Stimulated activated CD4-positive, alpha-beta T cell treated with anti-CD3 and anti-CD28 coated beads, Interleukin-1b, Interleukin-23, amount 100 ng/mL, for 1 hour (primary cell): ENCODE measurements at places on chromosomes 4 and X.

GRCh38 chrX:72392816-72393800, 87.4 kb upstream of the CITED1 start:
- no peak for DNase-seq

- no peak for DNase-seq
Observed at GRCh38 chrX:39911278-39911897, 186.4 kb downstream of the BCOR start.

DNA sequence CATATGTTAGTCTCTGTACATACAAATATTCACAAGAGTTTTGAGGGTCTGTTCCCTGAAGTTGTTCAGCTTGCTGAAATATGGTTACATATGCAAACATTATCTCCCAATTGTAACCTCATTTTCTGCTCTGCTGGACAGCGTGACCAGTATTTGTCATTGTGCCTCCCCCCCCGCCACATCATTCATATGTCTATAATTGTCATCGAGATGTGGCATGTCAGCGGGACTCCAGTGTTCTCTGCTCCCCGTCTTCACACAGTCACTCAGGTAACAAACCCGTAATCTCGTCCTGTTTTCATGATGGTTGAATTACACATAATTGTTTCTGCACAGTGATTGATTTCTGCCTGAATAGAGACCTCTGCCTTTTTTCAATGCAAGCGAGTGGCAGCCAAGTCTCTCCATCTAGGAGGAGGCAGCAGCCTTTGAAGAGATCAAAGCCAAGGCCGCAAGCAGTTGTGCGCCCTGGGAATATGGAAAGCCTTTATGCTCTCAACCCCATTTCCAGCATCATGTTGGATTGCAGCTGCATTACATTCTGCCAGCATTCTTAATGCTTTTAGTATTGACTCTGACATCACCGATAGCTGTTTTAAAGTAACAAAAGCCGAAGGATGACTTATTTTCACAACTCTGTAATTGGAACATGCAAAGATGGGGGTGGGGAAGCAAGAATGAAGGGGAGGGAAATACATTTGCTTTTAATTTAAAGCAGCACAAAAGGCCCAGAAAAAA, 27.4 kb downstream of the LEF1 start:
- DNase-seq, result no peak

- DNase-seq, result no peak
Observed at GRCh38 chrX:15209096-15209495, 60.8 kb downstream of the ASB9 start.

GRCh38 chr4:13765539-13765938, 138.0 kb upstream of the BOD1L1 start:
- DNase-seq, result no peak

DNA sequence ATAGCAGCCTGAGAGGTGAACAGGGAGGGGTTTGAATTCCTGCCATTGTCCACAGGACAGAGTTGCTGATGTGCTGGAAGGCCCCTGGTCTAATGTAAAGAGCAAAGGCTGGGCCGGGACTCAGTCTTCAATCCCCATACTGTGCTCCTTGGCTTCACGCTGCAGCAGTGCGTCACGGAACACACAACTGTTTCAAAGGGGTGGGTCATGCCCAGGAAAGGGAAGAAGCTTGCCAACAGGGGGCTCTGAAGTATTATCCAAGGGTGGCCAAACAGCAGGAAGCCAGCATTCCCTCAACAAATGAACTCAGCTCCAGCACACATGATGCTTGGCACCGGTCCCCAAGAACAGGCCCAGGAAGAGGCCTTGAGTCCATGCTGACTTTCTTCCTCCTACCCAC, 122.5 kb downstream of the NFKB1 start:
- DNase-seq, result no peak

DNA sequence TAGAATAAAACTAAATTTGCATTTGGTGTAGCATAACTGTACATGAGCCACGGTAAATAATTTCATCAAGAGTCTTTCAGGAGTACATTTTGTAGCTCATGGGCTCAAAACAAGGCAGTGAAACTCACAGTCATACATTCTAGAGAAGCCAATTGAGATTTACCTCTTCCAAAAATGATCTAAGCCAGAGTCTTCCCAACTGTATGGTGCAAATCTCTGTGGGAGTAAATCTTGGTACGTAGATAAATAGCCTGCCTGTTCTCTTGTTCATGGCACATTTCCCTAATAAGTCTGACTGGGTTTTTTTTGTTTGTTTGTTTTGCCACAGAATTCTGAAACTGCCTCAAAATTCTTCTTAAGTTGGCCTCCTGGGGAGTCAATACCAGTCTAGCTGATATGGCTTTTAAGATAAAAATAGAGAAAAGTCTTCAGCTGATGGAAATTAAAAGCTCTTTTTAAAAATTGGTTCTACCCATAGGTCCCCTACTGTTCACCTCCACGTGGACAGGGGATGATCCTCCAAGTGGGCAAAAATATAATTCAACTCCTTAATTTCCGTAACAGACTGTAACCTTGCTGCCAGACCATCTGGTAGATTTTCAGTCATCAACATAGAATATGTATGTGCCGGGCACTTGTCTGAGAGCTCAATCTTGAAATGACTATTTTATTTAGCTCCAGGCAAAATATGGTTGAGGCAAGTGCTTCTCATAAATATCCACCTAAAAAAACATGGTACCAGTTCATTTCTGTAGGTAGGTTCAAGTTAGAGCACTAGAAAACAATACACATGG, 365.4 kb downstream of the PDHA2 start:
- DNase-seq, result no peak

GRCh38 chr4:6257247-6258025, 12.2 kb upstream of the WFS1 start:
- DNase-seq, result no peak
